ENCODE measurements at places on chromosomes 16 and 17.

GRCh38 chr16:65284626-65285025 lies 162.8 kb upstream of the CDH11 start:
- no peaks in the 10 kb centered on the region for H3K4me1 ChIP-seq
- H3K36me3 ChIP-seq: no peaks in the 10 kb centered on the region
- H3K27me3 ChIP-seq: no peaks in the 10 kb centered on the region
- DNase-seq: no peak

DNA sequence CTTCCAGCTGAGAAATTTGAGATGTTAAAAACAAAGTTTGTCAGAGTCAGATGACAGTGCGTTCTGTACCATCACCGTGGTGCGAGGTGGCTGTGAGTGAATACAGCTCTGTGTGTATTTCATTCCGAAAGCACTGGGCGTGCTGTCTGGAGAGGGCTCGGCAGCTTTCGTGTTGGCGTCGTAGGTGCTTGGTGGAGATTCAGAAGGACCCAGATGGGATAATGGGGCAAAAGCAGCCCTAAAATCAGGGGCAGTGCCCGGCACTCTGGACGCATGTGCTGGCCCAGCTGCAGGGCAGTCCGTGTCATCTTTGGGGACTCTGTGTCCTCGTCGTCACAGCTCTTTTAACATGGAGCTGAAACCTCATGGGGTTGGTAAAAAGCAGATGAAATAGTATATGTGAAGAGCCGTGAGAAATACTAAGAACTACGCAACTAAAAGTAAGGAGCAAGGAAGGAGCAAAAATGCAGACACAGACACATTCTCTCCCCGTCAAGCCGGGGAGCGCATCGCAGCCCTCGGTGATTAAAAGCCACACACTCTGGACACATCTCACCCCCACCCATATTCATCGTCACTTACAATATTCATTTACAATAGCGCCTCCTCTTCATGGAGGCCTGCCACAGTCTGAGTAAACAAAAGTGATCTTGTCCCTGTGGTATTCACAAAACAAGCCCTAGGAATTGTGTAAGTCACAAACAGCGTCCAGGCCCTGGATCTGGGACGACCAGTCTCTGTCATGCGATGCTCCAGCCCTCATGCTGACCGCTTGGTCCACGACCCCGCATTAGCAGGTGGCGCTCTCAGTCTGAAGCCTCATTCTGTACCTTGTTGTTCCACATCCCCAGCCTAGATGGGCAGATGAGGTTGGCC lies 206.7 kb downstream of the RPTOR start:
- H3K36me3 ChIP-seq: peaks cover 17% of the 10 kb centered on the region
- no peak for DNase-seq
- no peaks in the 10 kb centered on the region for H3K27me3 ChIP-seq
- no peaks in the 10 kb centered on the region for H3K4me1 ChIP-seq
- no peak overlapping the region for H3K4me3 ChIP-seq

GRCh38 chr17:58306131-58306951 lies 22.3 kb downstream of the TSPOAP1 start:
- no peak for DNase-seq
- H3K4me3 ChIP-seq: no peak overlapping the region
- H3K4me1 ChIP-seq: peaks cover 3% of the 10 kb centered on the region
- no peaks in the 10 kb centered on the region for H3K36me3 ChIP-seq
- H3K27ac ChIP-seq: no peak overlapping the region

DNA sequence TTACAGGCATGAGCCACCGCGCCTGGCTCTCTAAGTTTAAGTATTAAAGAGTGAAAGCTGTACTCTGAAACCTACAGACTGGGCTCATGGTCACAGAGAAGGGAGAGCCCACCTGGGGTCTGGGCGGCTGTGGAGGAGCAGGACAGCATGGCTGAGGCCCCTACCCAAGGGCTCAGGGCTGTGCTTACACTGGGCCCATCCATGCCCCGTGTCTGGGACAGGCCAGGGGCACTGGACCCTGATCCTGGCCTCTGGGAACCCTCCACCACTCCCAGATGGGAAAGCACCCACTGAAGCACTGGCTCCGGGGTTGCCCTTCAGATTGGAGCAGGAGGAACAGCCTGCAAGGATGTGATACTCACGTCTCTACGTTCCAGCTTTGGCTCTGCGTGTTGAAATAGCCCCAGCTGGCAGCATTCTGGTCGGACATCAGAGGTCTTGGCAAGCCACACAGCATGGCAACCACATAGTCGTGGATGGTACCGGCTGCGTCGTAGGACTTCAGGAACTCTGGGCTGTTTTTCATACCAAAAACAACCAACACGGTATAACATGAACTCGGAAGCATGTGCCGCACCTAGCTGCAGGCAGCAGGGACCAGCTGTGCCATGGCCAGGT lies 13.0 kb downstream of the SHPK start:
- H3K4me3 ChIP-seq: no peak overlapping the region
- no peaks in the 10 kb centered on the region for H3K27me3 ChIP-seq
- peaks cover 43% of the 10 kb centered on the region for H3K36me3 ChIP-seq

- no peak for DNase-seq
- H3K4me3 ChIP-seq: no peak overlapping the region
- H3K4me1 ChIP-seq: no peaks in the 10 kb centered on the region
- H3K27ac ChIP-seq: no peak overlapping the region
- H3K27me3 ChIP-seq: no peaks in the 10 kb centered on the region
Observed at GRCh38 chr17:67157732-67158639, 87.0 kb downstream of the HELZ start.

GRCh38 chr17:65683428-65683827 lies 122.0 kb upstream of the AXIN2 start:
- no peak overlapping the region for H3K4me3 ChIP-seq
- no peaks in the 10 kb centered on the region for H3K4me1 ChIP-seq
- no peaks in the 10 kb centered on the region for H3K36me3 ChIP-seq

GRCh38 chr16:79312502-79312901 lies 288.0 kb downstream of the MAF start:
- H3K27ac ChIP-seq: no peak overlapping the region
- no peak for DNase-seq
- H3K36me3 ChIP-seq: no peaks in the 10 kb centered on the region
- no peaks in the 10 kb centered on the region for H3K4me1 ChIP-seq
- H3K27me3 ChIP-seq: peaks cover 6% of the 10 kb centered on the region

GRCh38 chr16:29674188-29674587 lies 4.8 kb upstream of the QPRT start:
- H3K27me3 ChIP-seq: no peaks in the 10 kb centered on the region
- no peak for DNase-seq
- peaks cover 2% of the 10 kb centered on the region for H3K4me1 ChIP-seq
- no peak overlapping the region for H3K27ac ChIP-seq
- H3K36me3 ChIP-seq: no peaks in the 10 kb centered on the region
- H3K4me3 ChIP-seq: no peak overlapping the region

DNA sequence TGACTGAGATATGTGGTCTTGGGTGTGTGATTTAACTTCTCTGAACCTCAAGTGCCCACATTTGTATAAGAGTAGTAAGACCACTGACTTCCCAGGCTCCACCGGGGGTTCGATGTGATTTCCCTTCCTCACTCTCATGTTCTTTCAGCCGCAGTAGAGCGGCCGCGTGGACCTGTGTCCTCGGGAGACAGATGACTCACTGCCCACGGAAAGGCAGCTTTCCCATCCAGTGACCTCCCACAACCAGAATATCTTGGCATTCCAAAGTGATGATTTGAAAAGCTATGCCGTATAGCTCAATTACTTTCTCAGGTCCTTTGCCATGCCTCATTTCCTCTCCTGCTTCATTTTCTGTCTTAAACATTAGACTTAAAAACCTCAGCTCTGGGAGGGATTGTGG lies 73.6 kb downstream of the IL21R start:
- no peak overlapping the region for H3K4me3 ChIP-seq
- H3K4me1 ChIP-seq: no peaks in the 10 kb centered on the region
- H3K27ac ChIP-seq: no peak overlapping the region
- no peak for DNase-seq
- no peaks in the 10 kb centered on the region for H3K27me3 ChIP-seq
- H3K36me3 ChIP-seq: peaks cover 10% of the 10 kb centered on the region

- H3K27me3 ChIP-seq: no peaks in the 10 kb centered on the region
- no peak overlapping the region for H3K27ac ChIP-seq
- peaks cover 33% of the 10 kb centered on the region for H3K4me1 ChIP-seq
- H3K4me3 ChIP-seq: no peak overlapping the region
- H3K36me3 ChIP-seq: peaks cover 2% of the 10 kb centered on the region
Observed at GRCh38 chr17:28935744-28936460, 15.4 kb downstream of the PHF12 start.

DNA sequence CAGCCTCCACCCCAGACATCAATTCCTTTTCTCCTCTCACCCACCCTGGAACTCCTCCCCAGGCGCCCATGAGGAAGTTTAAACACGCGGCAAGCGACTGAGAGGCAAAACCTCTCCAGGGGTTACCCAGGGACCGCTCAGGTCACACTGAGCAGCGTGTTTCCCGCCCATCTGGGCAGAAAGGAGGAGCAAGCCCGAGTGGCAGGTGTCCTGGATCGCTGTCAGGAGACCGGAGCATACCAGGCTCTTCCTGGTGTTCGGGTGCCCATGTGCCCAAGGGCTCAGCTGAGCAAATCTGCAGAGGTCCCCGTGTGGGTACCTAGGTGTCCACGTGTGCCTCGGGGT lies 491 bp downstream of the SLC25A19 start:
- H3K27ac ChIP-seq: peak overlapping the region; percentile 90
- H3K27me3 ChIP-seq: no peaks in the 10 kb centered on the region
- peak overlapping the region; percentile 85 for H3K4me3 ChIP-seq
- H3K4me1 ChIP-seq: peaks cover 18% of the 10 kb centered on the region
- DNase-seq: no peak

- H3K4me1 ChIP-seq: peaks cover 56% of the 10 kb centered on the region
- no peak for DNase-seq
- H3K36me3 ChIP-seq: peaks cover 15% of the 10 kb centered on the region
- no peak overlapping the region for H3K27ac ChIP-seq
Observed at GRCh38 chr17:2061441-2061958, 6.6 kb downstream of the HIC1 start.

- no peaks in the 10 kb centered on the region for H3K27me3 ChIP-seq
- peaks cover 26% of the 10 kb centered on the region for H3K4me1 ChIP-seq
- peak; percentile 68 for DNase-seq
- peaks cover 8% of the 10 kb centered on the region for H3K36me3 ChIP-seq
Observed at GRCh38 chr17:16439811-16440351, 24.5 kb downstream of the TRPV2 start.

DNA sequence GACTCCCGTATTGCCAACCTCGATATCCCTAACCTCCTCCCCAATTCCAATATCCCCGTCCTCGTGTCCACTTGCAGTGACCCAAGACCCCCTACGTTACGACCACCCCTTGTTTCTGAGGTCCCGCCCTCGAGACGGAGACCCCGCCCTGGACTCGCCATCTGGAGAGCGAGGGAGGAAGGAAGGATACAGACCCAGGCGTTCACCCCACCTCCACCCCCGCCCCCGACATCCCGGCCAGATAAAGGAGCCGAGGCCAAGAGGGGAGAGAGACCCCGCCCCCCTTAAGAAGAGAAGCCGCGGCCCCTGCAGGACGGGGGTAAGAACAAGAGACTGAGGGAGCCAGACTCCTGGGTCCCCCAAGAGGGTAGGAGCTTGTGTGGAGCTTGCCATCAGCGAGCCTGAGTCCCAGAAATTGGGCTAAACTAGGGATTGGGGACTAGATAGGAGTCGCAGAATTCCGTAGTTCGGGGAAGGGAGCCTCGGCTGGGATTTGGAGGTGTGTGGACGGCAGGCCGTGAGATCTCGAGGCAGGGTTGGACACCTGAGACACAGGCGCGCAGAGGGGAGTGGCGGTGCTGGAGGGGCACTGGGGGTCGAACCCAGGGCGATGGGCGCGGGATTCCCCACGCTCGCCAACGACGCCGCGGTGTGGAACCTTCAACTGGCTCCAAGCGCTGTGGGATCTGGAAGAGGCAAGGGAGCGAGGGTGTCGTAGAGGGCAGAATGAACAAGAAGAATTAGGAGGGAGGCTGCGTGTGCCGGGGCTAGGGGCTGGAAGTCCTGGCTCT lies at the start of gene BCL6B:
Gene BCL6B (plus strand): TSS at position 270 of the 791 bp plus-strand sequence. CDS start 622 bp downstream, outside the sequence.
- no peak for DNase-seq
- peak within 1 kb of the TSS; percentile 44 for H3K4me3 ChIP-seq
- peak within 1 kb of the TSS; percentile 73 for H3K27ac ChIP-seq

GRCh38 chr17:80990921-80991644 lies 558 bp upstream of the CHMP6 start:
- H3K27me3 ChIP-seq: no peaks in the 10 kb centered on the region
- H3K36me3 ChIP-seq: peaks cover 11% of the 10 kb centered on the region
- H3K4me1 ChIP-seq: peaks cover 32% of the 10 kb centered on the region
- peak overlapping the region; percentile 46 for H3K27ac ChIP-seq
- DNase-seq: no peak
